Smooth muscle cell of bladder (primary cell): ENCODE measurements at places on chromosomes 5 and 9. TPM values are rescaled to one million over a fixed set of nuclear protein-coding genes. Genes with fewer than 3 reads are reported as not detected.

Gene SLC34A3
- not detected in 2 replicates for total RNA-seq

Gene TMEM171
- 0.46 and 1.1 TPM in 2 replicates for total RNA-seq

Gene NR4A3
- total RNA-seq, result 0.55 and 1.00 TPM in 2 replicates

Gene IFNA21
- total RNA-seq, result not detected in 2 replicates

Gene DDX46
- total RNA-seq, result 14.8 and 14.9 TPM in 2 replicates

Gene CYSRT1
- 0.18 and 0.57 TPM in 2 replicates for total RNA-seq

Gene CDKN2B-AS1
- total RNA-seq, result 3.6 and 4.8 TPM in 2 replicates

Gene ZFP37
- 2.3 and 2.4 TPM in 2 replicates for total RNA-seq
